Stimulated activated CD8-positive, alpha-beta memory T cell treated with anti-CD3 and anti-CD28 coated beads, Interleukin-4, amount 100 ng/mL, for 48 hours (primary cell): ENCODE measurements at places on chromosomes 1 and 21.

DNA sequence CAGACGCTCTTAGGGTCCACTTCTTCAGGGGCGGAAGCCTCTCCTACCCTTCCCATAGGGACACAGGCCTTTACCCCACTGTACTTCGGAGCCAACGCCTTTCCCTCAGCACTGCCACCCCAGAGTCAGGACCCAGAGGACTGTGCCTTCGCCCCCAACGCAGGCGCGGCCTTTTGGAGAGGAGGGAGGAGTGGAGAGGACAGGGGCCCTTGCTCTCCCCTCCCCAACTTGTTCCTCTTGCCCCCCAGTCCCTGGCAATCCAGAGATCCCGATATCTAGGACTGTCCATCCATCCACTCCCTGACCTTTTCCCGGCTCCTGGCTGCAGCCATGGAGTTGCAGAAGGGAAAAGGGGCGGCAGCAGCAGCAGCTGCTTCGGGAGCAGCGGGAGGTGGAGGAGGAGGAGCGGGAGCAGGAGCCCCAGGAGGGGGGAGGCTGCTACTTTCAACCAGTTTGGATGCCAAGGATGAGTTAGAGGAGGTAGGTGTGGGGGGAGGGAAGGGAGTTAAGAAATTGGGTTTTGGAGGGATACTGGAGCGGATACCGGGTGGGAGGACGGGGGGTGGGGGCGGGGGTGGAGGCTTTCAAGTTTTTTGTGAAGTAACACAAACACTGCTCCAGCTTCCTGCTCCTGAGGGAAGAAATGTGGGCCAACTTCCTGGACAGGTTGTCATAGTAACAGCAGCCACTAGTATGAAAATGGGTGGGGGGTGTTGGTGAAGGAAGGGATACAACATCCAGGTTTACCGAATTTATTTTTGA lies 636 bp downstream of the INTS3 start:
- peak; percentile 56 for DNase-seq

GRCh38 chr1:40630488-40631223 lies 34.8 kb downstream of the RIMS3 start:
- DNase-seq: peak; percentile 54

DNA sequence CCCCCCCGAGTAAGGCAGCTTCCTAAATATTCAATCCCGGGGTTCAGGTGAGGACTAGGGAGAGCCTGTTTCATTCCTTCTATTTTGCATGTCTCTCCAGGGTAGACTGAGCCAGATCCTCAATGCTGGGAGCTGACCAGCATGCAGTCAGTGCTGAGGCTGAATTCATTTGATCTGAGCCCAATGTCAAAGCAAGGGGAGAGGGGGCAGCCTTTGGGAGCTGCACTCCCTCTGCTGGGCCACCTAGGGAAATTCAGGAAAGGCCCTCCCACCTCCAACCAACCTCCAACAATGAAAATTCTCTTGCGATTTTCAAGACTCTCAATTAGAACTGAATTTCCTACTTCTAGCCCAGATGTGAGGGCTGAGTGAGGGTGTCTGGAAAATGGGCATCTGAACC lies 371.2 kb downstream of the NPHP4 start:
- no peak for DNase-seq

- DNase-seq: no peak
These were observed 17.4 kb downstream of the SLX9 start for GRCh38 chr21:44957047-44957831.

- peak; percentile 44 for DNase-seq
These were observed at the start of gene TLCD4 for GRCh38 chr1:95117207-95118066. Gene TLCD4, plus strand, starts transcription at chr1:95117355. Its CDS starts 26,547 bp downstream, at chr1:95143902.

- no peak for DNase-seq
These were observed 235.3 kb downstream of the MRPL39 start for GRCh38 chr21:25371841-25372425.

- DNase-seq: no peak
These were observed 36.6 kb downstream of the ITPKB start for GRCh38 chr1:226702318-226702956.

DNA sequence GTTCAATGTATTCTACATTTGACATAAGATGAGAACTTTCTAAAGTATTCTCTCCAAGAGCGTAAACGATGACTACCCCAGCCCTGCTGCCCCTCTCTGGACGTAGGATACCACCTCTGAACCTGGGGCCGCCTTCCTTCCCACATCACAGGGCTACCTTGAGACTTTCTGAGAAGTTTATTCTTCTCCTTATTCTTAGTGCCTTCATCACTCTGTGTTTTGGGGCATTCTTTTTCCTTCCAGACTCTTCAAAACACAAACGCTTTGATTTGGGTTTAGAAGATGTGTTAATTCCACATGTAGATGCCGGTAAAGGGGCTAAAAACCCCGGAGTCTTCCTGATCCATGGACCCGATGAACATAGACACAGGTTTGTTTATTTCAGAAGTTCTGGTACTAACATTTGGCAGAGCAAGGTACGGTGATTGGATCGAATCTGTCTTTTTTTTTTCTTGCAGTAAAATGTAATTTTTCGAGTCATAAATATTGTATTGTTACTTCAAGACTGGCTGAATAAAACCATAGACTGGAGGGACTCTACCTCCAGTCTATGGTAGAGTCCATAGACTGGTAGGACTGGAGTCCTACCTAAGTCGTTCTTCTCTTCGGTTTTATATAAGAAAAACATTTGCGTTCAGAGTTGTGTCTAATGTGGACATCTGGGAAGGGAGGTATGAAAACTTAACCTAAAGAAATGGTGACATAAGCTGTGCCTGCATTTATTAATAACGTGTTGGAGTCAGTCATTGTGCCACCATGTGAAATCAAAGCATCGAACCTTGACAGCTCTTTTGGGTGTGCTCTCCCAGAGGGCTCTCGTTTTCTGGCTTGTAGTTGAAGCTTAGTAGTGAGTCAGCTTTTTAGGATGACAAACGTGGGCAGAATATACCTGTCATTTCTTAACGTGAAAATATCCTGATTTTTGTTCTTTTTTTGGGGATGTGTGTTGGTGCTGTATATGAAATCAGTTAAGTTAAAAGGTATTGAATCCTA lies 1.2 kb downstream of the MAN1A2 start:
- no peak for DNase-seq
